ENCODE measurements at places on chromosomes 6 and 20.

- DNase-seq = no peak
These were observed 75.9 kb upstream of the SPACA1 start for GRCh38 chr6:87971605-87972262.

GRCh38 chr6:25635886-25636317 lies 16.1 kb upstream of the SCGN start:
- no peak for DNase-seq

- DNase-seq = no peak
These were observed 175.5 kb downstream of the CLVS2 start for GRCh38 chr6:123171341-123172115.

DNA sequence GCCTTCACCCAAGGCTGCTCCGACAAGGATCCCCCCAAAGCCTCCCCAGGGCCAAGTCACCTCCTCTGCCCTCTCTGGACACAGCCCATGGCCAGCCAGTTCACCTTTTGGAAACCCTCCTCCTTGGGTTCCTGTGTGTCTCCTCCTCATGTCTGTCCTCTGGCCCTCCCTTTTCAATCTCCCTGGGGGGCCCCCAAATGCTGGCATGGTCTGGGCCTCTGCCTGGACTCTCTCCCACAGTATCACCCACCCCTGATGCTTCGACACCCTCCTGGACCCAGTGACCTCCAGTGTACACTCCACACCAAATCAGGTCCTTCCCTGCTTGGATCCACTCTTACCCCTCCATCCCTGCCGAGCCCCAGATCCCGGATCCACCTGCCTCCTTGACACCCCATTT lies 46.7 kb upstream of the NNAT start:
- DNase-seq = no peak

GRCh38 chr6:81613606-81614005 lies 138.9 kb downstream of the TENT5A start:
- no peak for DNase-seq

- DNase-seq = no peak
These were observed 8.7 kb upstream of the CCR6 start for GRCh38 chr6:167113935-167114910.

- no peak for DNase-seq
These were observed 62.0 kb upstream of the CD83 start for GRCh38 chr6:14055541-14055940.

- no peak for DNase-seq
These were observed 211.8 kb downstream of the CDKAL1 start for GRCh38 chr6:20746024-20746423.

GRCh38 chr6:36200998-36201596 lies 4.6 kb downstream of the BRPF3 start:
- no peak for DNase-seq

DNA sequence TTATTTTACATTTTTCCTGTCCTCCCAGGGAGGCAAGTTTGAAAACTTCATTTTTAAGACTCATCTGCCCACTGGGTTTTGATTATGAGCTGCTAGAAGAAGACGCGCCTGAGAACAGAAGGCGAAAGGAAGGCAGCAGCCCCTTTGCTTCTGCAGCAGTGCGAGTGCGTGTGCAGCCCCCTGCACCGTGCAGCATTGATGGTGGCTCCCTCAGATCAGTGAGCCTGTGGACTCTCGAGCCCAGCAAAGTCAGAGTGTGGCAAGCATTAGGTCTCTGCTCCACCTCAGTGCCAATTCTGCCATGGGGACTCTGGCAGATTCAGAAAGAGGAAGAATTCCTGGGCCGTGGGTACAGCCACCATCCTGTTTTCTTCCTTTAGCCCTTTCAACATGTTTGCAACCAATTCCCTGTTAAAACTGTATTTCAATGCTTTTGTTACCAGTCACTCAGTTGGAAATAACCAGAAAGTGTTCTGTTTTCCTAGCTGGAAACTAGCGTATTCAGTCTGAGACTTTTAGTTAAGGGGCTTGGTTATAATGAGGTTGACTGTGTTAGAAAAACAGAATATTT lies 134.8 kb upstream of the OGFRL1 start:
- DNase-seq = no peak
